ENCODE measurements at places on chromosomes 5 and 9.

GRCh38 chr9:112173489-112174221, 1.4 kb downstream of the SUSD1 start:
- no peak for DNase-seq

DNA sequence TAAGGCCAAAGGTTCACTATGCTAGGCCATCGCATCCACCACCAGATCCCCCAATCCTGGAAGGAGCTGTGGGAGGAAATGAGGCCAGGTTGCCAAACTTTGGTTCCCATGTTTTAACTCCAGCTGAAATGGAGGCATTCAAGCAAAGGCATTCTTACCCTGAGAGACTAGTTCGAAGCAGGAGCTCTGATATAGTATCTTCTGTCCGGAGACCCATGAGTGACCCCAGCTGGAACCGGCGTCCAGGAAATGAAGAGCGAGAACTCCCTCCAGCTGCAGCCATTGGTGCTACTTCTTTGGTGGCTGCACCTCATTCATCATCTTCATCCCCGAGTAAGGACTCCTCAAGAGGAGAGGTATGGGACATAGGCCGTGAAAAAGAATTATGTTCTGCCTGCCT, 75.6 kb downstream of the GAPVD1 start:
- DNase-seq: no peak

GRCh38 chr9:20462410-20462809, 159.9 kb downstream of the MLLT3 start:
- DNase-seq: no peak

GRCh38 chr9:125235804-125236519, 5.2 kb downstream of the HSPA5 start:
- no peak for DNase-seq

GRCh38 chr5:146041180-146041789, 64.1 kb downstream of the PLAC8L1 start:
- DNase-seq: peak; percentile 37

- DNase-seq: no peak
These were observed 1752.9 kb downstream of the MAT2B start for GRCh38 chr5:165258197-165258771.

DNA sequence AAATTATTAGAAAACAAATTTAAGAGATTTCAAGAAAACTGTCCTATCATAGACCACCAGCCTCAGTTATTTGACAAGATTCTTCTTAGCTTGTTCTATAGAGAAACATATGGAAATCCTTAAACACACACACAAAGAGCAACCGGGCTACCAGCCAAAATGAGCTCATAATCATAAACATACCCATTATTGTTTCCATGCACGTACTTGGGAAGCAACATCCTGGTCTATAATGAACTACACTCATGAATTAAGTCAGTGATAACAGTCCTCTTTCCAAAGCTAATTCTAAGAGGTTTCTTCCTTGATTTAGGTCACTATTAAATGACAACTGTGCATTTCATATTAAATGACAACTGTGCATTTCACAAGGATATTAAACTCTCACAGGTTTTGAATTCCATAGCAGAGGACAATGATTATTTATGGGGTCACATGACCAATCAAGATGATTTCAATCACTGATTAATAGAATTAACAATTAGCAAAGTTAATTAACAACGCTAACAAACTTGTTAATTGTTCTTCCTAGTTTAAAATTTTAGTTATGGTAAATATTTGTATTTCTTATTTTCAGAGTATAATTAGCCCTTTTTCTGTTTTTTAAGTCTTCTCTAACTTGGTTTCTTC, 77.0 kb downstream of the OXCT1 start:
- peak; percentile 72 for DNase-seq

DNA sequence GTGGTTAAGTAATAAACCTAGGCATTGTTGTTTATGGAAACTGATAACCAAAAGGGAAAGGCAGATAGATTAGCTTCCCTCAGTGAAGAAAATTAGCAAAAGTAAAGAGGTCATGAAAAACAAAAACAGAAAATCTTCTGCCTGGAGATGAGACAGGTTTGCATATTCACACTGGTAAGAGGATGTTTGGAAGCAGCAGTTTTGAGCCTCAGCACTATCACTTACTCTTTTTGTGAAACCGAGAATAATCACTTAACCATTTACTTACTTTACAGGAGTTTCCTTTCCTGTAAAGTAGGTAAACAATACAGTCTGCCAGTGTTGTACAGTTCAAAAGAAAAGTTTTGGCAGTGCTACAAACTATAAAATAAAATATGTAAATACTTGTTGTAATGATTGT, 35.5 kb upstream of the EMB start:
- no peak for DNase-seq

GRCh38 chr9:120109242-120109641, 470.7 kb downstream of the CDK5RAP2 start:
- peak; percentile 2 for DNase-seq

DNA sequence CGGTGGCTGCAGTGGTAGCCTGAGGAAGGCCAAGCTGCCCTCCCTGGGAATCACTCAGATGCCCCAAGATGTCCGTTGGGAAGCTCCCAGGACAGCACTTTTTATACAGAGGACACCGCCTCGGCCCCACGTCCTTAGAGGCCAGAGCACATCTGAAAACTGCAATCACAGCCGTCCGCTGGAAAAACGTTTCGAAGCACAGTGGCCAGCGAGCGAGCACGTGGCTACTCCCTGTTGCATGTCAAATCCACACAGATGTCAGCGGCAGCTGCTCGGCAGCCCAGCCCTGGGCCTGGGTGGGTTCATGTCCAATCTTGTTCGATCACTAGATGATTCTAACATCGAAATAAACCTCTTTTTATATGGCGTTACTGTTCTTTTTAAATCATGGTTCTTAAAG, 8.9 kb downstream of the PPP1R26 start:
- no peak for DNase-seq

DNA sequence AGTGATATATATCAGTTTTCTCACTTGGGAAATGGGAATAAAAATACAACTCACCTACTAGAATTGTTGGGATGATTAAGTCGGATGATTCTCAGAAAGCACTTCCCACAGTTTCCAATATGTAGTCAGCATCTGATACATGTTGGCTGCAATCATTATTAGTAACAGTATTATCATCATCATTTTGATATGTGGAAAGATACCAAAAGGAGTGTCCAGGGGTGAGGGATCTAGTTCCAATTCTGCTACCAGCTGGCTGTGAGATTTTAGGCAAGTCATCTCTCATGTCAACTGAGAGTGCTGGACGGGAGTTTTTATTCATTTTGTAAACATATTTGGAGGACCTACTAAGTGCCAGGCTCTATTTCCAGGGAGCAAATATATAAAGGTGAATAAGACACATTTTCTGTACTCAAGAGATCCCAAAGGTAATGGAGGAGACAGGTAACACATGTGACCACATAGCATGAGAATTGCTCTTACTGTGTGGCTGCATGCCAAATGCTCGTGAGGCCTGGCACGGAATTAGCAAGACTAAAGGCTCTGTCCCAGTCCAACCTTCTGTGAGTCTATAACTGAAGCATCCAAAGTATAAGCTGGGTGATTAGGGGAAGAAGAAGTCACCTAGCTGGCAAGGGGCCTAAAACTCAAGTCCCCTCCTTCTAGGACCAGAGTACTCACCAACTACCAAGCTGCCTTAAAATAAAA, 83.0 kb downstream of the GRIA1 start:
- no peak for DNase-seq

- no peak for DNase-seq
These were observed 4.8 kb downstream of the FOXE1 start for GRCh38 chr9:97857606-97858392.

GRCh38 chr9:8020186-8020585, 220.6 kb upstream of the DMAC1 start:
- DNase-seq: no peak

DNA sequence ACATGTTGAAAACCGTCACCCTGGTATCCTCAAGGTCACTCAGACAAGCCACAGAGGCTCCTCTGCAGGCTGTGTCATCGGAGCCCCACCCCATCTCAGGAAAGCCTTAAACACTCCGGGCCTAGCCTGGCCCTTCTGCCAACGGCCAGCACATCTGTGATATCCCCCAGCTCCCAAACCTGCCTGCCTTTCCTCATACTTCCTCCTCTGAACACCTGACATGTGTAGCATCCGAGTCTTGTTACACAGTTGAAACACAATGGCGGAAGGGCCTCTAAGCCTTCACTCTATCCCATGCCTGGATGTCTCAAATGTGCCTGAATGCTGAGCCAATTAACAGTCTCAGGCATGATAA, 32.9 kb upstream of the TGFBR1 start:
- DNase-seq: no peak

- DNase-seq: no peak
These were observed 259.2 kb downstream of the ARRDC3 start for GRCh38 chr5:91123901-91124300.

GRCh38 chr5:126446498-126447224, 23.5 kb downstream of the GRAMD2B start:
- peak; percentile 72 for DNase-seq

- DNase-seq: no peak
These were observed 206.9 kb downstream of the CAVIN4 start for GRCh38 chr9:100784755-100785154.

DNA sequence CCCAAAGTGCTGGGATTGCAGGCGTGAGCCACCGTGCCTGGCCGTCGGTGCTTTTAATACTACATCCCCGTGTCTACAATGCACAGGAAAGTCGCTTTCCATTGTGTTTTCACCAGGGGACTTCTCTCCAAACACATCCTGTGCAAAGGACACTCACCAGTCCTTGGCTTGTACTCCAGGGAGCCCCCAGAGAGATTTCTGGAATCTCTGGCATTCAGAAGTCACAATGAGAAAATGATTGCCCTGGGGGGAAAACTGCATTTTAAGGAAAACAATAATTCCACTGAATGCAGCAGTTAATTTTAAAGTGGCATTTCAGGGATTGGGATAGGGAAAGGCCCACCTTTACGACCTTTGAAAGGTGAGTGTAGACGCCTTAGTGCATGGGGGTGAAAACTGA, 112.0 kb downstream of the ADAMTS16 start:
- DNase-seq: peak; percentile 46

DNA sequence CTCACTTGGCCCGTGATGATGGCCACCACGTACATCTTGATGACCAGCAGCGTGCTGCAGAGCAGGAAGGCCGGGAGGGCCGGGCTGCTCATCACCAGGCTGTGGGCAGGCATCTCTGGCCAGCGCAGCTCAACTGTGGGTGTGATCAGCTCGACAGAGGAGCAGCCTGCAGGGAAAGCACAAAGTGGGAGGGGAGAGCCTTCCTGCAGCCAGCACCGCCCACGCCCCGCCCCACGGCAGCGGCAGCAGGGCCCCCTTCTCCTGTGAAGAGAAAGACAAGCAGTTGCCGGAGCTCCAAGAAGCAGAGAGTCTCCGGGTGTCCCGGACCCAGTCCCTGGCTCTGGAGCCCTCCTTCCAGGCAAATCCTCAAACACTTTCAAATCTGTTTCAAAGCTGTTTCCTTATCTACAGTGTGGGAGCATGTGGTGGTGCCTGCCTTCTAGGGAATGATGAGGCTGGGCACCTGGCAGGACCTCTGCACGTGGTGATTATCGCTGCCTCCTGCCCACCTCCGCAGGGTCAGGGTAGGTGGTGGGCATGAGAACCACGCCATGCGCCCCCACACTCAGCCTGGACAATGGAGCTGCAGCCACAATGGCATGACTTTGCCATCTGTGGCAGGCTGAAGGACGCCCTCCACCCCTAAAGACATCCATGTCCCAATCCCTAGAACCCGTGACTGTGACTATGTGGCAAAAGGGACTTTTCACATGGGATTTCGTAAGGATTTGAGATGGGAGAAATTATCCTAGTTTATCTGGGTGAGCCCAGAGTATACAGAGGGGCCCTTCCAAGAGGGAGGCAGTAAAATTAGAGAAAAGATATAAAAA, at the start of gene PTGES:
Gene PTGES (minus strand): TSS at position 143 of the 830 bp plus-strand sequence. CDS start 30 bp downstream, at position 113.
- DNase-seq: peak; percentile 69

DNA sequence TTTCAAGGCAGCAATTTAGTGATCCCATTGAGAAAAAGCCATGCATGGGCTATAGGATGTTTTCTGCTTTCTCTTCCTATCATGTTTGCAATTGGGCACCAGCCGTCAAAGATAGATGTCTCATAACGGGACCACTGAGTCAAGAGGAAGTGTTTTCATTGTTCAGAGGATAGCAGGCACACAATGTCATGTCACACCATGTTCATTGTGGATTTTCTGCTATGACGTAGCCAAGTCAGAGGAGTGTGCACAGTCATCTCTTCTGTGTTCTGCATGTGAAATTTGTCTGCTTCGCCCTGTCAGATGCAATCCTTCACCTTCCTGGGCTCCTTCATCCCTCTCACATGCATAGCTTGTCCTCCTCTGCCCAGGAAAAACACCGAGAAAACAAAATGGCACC, 106.0 kb downstream of the CD180 start:
- no peak for DNase-seq

- DNase-seq: no peak
These were observed 46.9 kb downstream of the ARHGEF37 start for GRCh38 chr5:149628221-149628620.

DNA sequence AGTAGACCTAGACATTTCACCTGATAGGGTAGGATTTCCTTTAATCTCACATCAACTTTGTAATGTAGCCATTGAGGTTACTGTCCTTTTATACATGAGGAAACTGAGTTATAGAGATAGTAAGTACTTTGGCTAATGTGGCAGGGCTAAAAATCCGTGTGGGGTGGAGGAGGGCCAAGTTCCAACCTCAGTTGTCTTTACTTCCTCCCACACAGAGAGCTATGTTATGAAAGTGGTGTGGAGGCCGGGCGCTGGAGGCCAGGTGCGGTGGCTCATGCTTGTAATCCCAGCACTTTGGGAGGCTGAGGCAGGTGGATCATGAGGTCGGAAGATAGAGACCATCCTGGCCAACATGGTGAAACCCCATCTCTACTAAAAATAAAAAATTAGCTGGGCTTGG, 173.3 kb downstream of the PALM2AKAP2 start:
- no peak for DNase-seq

DNA sequence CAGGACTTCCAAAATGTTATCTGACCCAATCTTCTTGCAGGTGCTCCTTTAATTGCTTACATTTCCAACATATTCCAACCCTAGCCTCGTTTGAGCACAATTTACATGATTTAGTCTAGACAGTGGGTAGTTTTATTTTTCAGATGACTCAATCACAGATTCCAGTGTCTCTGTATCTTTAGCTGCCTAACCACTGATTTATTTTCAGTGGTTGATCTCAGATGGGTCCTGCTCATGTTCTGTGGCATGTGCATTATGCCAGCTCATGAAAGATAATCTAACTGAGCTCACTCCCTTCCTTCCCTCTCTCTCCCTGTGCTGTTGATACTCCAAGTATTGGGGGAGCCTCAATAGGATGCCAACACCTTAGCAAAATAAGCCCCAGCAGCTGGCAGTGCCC, 106.1 kb upstream of the ICE1 start:
- no peak for DNase-seq

DNA sequence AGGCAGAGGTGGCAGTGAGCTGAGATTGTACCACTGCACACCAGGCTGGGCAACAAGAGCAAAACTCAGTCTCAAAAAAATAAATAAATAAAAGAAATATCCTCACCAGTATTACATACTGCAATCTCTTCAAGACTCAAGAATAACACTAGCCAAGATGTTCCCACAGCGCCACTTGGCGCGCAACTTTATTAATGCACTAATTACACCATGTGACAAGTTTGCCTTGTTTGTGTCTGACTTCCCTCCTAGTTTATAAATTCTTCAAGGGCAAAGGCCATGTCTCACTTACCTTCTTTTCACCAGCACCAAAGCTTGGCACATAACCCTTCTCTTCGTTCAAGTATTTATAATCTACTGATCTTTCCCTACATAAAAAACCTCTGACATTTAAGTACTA, 4.8 kb downstream of the SKP1 start:
- DNase-seq: peak; percentile 28

- DNase-seq: peak; percentile 61
These were observed 262.4 kb upstream of the ACTBL2 start for GRCh38 chr5:57745029-57745428.
